ENCODE measurements at places on chromosomes 13 and 19.
A peak's percentile ranks its signal among the peaks of the same experiment; 100 is the strongest.

GRCh38 chr19:32392901-32393300 is 12.7 kb upstream of the DPY19L3 start:
- no peak for DNase-seq

DNA sequence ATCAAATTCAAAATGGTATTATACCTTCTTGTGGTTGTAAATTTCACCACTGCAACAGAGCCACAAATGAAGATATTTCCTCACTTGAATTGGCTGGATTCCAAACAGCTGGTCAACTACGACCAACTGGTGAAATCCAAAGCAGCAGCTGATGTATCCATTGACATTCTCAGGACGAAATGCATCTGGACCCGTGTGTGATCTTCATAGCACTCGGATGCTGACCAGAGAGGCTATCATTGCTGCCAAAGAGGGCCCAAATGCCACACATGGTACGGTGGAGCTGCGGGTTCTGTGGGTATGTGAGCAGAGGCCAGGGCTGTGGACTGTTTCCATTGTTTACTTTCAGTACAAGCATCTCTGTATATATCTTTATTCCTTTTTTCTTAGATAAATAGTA is 25.6 kb upstream of the PCCA start:
- no peak for DNase-seq

DNA sequence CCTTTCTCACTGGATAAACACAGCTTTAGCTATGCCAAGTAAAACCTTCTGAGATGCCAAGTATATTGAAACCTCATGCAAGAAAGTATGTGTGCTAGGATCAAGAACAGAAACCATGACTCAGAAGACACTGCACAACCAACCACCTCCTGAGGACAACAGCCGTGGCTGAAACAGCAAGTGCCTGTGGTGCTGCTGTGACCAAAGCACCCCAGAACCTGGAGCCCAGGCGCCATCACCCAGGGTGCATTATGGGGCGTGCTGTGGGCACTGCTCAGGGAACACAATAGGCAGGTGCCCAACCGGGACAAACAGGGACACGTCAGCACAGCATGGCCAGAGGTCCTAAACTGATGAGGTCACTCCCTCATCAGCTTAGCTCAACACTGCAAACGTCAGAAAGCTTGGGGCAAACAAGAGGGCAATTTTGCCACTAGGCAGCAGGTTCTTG is 101.3 kb upstream of the SLC15A1 start:
- no peak for DNase-seq

- DNase-seq, result no peak
Measured at GRCh38 chr13:30721936-30722335, 13.4 kb upstream of the ALOX5AP start.

GRCh38 chr13:102933122-102933521 is 87.3 kb downstream of the ERCC5 start:
- no peak for DNase-seq

- no peak for DNase-seq
Measured at GRCh38 chr13:36026531-36026930, 104.7 kb downstream of the DCLK1 start.

GRCh38 chr19:2983351-2984214 is 6.2 kb downstream of the TLE6 start:
- peak; percentile 89 for DNase-seq

DNA sequence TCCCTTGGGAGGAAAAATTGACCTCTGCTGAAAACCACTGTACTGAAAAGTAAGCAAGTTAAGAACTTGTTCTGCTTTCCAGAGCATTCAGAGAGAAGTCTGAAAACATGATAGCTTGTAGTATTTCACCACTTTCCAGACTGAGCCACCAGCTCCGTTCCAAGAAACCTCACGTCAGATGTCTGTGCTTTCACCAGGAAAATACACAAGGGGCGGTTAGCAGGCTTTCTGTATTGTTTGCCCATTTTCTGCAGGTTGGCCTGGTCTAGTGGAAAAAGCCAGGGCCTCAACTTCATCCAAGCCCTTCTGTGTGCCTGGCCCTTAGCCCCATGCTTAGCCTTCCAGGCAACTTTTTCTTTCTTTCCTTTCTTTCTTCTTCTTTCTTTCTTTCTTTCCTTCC is 36.4 kb downstream of the RXFP2 start:
- no peak for DNase-seq

All from NCI-H1436 treated with DMSO at 0.1 percent for 48 hours (cell line).